ENCODE measurements at places on chromosomes 2 and 18.

GRCh38 chr18:3773303-3773702 lies 323.3 kb downstream of the TGIF1 start:
- H3K36me3 ChIP-seq = no peaks in the 10 kb centered on the region
- peaks cover 6% of the 10 kb centered on the region for H3K4me1 ChIP-seq
- H3K27ac ChIP-seq = no peak overlapping the region
- peaks cover 17% of the 10 kb centered on the region for H3K27me3 ChIP-seq
- DNase-seq = no peak

- peaks cover 53% of the 10 kb centered on the region for H3K36me3 ChIP-seq
- H3K27me3 ChIP-seq = no peaks in the 10 kb centered on the region
- no peak overlapping the region for H3K27ac ChIP-seq
- no peaks in the 10 kb centered on the region for H3K4me1 ChIP-seq
Measured at GRCh38 chr2:127330753-127331152, 36.8 kb upstream of the ERCC3 start.

DNA sequence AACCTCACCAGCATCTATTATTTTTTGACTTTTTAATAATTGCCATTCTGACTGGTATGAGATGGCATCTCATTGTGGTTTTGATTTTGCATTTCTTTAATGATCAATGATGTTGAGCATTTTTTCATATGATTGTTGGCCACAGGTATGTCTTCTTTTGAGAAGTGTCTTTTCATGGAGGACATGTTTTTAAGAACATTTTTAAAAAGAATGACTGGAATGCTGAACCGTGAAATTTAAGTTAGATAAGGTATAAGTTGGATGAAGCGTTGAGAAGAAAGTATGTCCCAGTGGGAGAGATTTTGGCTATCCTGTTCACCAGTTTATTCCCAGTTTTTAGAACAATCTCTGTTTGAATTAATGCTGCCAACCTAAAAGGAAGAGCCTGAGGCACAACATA lies 365.9 kb downstream of the CELF4 start:
- H3K27me3 ChIP-seq = no peaks in the 10 kb centered on the region
- DNase-seq = no peak
- H3K27ac ChIP-seq = no peak overlapping the region
- no peak overlapping the region for H3K4me3 ChIP-seq

GRCh38 chr2:218166791-218167190 lies at the start of gene CXCR1:
TSS of gene CXCR1 (minus strand) at chr2:218166962. CDS start at chr2:218165211, 1,751 bp downstream.
- H3K27ac ChIP-seq = no peak within 1 kb of the TSS
- H3K4me3 ChIP-seq = peak within 1 kb of the TSS; percentile 26
- peaks cover 30% of the 10 kb centered on the region for H3K4me1 ChIP-seq
- DNase-seq = peak; percentile 23
- H3K27me3 ChIP-seq = peaks cover 28% of the 10 kb centered on the region

DNA sequence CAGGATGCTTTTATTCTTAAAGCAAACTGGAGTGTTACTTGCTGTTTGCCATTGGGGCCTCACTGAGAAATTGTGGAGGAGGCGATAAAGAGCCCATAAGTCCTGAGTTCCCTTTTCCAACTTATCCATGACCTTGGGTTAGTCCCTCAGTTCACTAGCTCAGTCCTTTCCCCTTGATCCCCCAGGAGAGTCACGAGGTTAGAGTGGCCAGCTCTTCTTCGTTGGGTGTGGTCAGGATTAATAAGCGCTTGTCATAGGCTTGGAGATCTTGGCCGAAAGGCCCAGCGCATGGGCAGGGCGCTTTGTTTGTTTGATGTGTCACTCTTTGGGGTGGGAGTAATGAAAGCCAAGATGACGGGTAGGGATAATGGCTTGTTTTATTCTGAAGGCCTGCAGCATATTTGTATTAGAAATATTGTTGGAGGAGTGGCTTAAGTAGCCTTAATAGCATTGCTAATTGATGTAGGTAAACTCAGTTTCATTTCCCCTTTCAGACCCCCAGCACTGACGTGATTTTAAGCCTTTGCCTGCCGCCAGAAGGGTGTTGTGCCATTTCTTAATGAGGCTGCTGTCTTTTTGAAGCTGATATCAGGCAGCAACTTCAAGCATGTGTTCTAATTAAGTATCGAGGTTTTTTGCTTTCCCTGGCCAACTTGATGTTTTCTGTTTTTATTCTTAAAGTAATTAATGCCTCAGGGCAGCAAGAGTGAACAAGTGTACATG lies 15.7 kb downstream of the GRHL1 start:
- H3K4me1 ChIP-seq = peaks cover 23% of the 10 kb centered on the region
- peaks cover 2% of the 10 kb centered on the region for H3K36me3 ChIP-seq
- peaks cover 1% of the 10 kb centered on the region for H3K27me3 ChIP-seq
- no peak overlapping the region for H3K4me3 ChIP-seq
- no peak overlapping the region for H3K27ac ChIP-seq

DNA sequence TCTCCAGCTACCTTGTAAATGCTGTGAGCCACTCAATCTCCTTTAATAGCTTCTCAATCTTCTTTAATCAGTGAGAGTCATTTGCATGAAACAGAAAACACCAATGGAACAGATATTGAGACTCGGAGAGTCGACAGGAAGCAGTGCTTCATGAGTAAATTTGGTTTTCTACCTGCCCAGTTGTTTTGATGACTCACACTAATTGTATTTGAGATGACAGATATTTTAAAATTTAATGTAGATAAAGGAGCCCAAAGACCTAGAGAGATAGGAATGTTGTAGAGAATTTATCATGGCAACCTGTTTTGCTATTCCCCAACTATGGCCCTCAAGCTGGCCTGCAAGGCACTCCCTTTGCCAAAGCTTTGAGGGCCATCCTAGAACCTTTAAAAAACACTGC lies 119.1 kb downstream of the CDC42EP3 start:
- H3K36me3 ChIP-seq = no peaks in the 10 kb centered on the region
- H3K4me3 ChIP-seq = no peak overlapping the region
- peaks cover 12% of the 10 kb centered on the region for H3K4me1 ChIP-seq
- DNase-seq = no peak
- H3K27me3 ChIP-seq = peaks cover 4% of the 10 kb centered on the region

- H3K27ac ChIP-seq = no peak within 1 kb of the TSS
- no peaks in the 10 kb centered on the region for H3K4me1 ChIP-seq
- no peak within 1 kb of the TSS for H3K4me3 ChIP-seq
Measured at GRCh38 chr2:95274291-95275150, at the start of gene PROM2. TSS of gene PROM2 (plus strand) at chr2:95274449. CDS start at chr2:95274586, 137 bp downstream.

DNA sequence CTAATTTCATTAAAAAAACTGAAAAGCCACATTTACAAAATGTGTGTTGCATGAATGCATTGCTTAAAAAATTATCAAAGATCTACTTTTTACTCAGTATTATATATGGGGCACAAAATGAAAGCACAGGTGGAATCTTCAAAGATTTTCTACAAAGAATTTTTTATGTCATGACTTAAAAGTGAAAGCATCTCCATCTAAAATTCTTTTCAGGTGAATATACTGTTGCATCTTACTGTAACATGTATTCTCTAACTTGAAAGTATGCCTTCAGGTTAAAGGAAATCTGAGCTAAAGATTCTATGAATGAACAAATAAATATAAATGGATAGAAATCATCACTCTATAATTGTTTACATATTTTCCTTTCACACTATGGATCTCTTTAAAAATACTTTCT lies 66.8 kb upstream of the WDR75 start:
- H3K36me3 ChIP-seq = no peaks in the 10 kb centered on the region
- no peaks in the 10 kb centered on the region for H3K27me3 ChIP-seq
- no peak overlapping the region for H3K4me3 ChIP-seq
- DNase-seq = no peak
- H3K4me1 ChIP-seq = no peaks in the 10 kb centered on the region

GRCh38 chr18:26863122-26863879 lies 2.2 kb downstream of the AQP4 start:
- peaks cover 2% of the 10 kb centered on the region for H3K4me1 ChIP-seq
- DNase-seq = no peak
- no peak overlapping the region for H3K4me3 ChIP-seq
- no peaks in the 10 kb centered on the region for H3K36me3 ChIP-seq

DNA sequence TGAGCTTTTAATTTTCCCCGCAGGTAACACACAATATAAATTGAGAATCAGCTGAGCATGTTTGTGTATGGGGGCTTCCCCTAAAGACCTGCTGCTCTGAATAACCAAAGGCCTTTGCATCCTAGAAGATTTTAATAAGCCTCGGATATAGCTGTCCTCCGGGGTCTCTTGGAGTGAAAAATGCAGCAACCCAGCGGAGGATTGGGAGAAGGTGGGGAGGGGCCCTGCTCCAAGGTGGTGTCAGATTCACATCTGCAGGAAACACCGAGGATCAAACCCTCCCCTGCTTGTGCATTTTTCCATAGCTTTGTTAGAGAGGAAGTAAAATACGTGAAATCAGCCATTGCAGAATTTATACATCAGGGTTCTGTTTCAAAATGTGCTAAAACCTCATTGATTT lies 63.0 kb upstream of the OTOF start:
- no peaks in the 10 kb centered on the region for H3K4me1 ChIP-seq
- no peak for DNase-seq
- peaks cover 9% of the 10 kb centered on the region for H3K27me3 ChIP-seq
- H3K4me3 ChIP-seq = no peak overlapping the region

DNA sequence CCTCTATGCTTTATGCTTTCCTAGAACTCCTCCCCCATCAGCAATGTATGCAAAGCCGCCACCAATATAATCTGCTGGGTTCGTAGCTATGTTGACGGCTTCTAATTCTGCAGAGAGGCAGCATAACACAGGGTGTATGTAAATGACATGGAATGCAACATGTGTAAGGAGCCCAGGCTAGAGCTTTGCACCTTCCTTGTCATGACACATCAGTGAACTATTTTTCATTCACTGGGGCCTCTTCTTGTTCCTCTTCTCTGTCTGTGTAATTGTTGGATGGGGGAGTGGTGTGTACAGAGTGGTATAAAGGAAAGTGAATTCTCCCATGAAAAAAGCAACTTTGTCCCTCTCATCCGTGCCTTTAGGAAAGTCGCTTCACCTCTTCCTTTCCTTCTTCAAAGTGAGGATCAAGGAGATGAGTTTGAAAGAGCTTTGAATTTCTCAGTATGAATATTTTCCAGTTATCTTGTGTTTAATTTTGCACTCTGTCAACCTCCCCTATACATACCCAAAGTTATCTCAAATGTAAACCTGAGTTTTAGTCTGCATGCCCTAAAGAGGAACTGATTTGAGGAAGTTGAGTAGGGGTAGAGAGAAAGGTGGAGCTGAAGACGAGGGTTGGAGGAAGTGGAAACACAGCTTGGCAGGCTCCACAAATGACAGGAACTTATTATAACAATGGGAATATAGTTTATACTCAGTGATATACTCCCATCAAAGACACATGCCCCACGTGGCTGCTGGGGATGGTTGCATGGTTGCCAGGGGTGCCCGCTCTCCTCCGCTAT lies 74.9 kb upstream of the ARL4C start:
- H3K4me3 ChIP-seq = no peak overlapping the region
- H3K27me3 ChIP-seq = peaks cover 17% of the 10 kb centered on the region
- no peak for DNase-seq
- no peaks in the 10 kb centered on the region for H3K4me1 ChIP-seq

Measured in activated T-helper 2 cell treated with anti-CD3 and anti-CD28 coated beads, Interferon-gamma antibody, Interleukin-2, Interleukin-4, amounts not matched to agents 10 μg/mL and 5 μg/mL and 100 μg/mL, durations not matched to agents 14 hours and 24 hours and 36 hours (primary cell).